ENCODE measurements at places on chromosomes 1 and 21. TPM values are rescaled to one million over a fixed set of nuclear protein-coding genes. Genes with fewer than 3 reads are reported as not detected.

Gene POU3F1
- total RNA-seq: not detected

Gene SMIM12
- total RNA-seq: 36.6 TPM

- H3K27me3 ChIP-seq: no peaks in the 10 kb centered on the region
- H3K4me1 ChIP-seq: peaks cover 5% of the 10 kb centered on the region
- no peak overlapping the region for H3K27ac ChIP-seq
- DNase-seq: no peak
- H3K4me3 ChIP-seq: no peak overlapping the region
- no peaks in the 10 kb centered on the region for H3K36me3 ChIP-seq
Measured at GRCh38 chr1:22852144-22852655, 120.5 kb downstream of the LACTBL1 start.

- DNase-seq: no peak
- H3K36me3 ChIP-seq: no peaks in the 10 kb centered on the region
- H3K27ac ChIP-seq: no peak overlapping the region
- no peaks in the 10 kb centered on the region for H3K27me3 ChIP-seq
- H3K4me3 ChIP-seq: no peak overlapping the region
Measured at GRCh38 chr21:15849927-15850326, 120.1 kb downstream of the USP25 start.

GRCh38 chr1:170174395-170174794 lies 28.6 kb downstream of the NTMT2 start:
- no peak overlapping the region for H3K27ac ChIP-seq
- no peaks in the 10 kb centered on the region for H3K36me3 ChIP-seq
- H3K4me1 ChIP-seq: no peaks in the 10 kb centered on the region
- H3K27me3 ChIP-seq: no peaks in the 10 kb centered on the region
- no peak overlapping the region for H3K4me3 ChIP-seq

DNA sequence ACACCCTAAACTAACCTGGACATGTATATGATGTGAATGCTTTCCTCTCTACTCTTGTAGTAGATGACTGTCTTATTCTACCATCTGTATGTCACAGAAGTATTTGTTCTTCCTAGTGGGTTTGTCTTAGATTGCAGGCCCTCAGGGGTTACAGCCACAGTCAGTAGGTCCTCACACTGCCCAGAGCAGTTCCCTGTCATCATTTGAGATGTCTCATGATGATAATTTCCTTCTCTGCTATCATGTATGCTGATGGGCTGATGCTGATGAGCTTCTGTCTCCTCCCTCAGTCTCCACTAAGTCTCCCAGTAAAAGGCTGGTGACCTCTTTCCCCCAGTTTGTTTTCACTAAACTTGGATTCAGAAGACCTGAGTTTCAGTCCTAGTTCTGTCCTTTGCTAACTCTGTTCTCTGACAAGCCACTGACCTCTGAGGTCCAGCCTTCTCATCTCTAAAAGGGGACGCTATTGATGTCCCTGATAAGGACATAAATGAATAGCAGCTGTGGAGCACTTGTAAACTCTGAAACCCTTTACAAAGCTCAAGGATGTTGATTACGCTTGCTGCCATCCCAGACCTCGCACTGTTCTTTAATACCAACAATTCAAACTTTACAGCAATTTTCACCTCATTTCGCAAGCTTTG lies 3.1 kb upstream of the ETV3 start:
- no peak for DNase-seq
- no peak overlapping the region for H3K4me3 ChIP-seq
- H3K27ac ChIP-seq: no peak overlapping the region
- no peaks in the 10 kb centered on the region for H3K36me3 ChIP-seq
- H3K27me3 ChIP-seq: no peaks in the 10 kb centered on the region

- H3K4me3 ChIP-seq: no peak overlapping the region
- no peak overlapping the region for H3K27ac ChIP-seq
- H3K4me1 ChIP-seq: no peaks in the 10 kb centered on the region
- H3K36me3 ChIP-seq: no peaks in the 10 kb centered on the region
- no peaks in the 10 kb centered on the region for H3K27me3 ChIP-seq
Measured at GRCh38 chr1:186139115-186139514, 235.9 kb downstream of the TPR start.

DNA sequence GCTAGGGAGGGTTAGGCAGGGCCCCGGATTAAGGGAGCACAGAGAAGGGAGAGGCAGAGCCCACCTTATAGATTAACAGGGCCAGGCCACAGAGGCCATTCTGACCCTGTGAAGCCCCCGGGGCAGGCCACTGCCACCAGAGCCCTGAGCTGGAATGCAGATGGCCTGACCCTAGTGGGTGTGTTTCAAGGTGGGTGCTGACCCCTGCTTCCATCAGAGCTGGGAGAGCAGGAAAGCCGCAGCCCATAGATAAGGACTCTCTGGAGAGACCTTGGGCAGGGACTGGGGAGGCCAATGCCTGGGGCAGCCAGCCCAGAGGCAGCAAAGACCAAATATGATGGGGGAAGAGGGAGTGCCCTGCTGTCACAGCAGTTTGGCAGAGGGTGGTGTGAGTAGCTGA lies 35.9 kb downstream of the NCMAP start:
- no peaks in the 10 kb centered on the region for H3K27me3 ChIP-seq
- no peak for DNase-seq
- no peak overlapping the region for H3K4me3 ChIP-seq

DNA sequence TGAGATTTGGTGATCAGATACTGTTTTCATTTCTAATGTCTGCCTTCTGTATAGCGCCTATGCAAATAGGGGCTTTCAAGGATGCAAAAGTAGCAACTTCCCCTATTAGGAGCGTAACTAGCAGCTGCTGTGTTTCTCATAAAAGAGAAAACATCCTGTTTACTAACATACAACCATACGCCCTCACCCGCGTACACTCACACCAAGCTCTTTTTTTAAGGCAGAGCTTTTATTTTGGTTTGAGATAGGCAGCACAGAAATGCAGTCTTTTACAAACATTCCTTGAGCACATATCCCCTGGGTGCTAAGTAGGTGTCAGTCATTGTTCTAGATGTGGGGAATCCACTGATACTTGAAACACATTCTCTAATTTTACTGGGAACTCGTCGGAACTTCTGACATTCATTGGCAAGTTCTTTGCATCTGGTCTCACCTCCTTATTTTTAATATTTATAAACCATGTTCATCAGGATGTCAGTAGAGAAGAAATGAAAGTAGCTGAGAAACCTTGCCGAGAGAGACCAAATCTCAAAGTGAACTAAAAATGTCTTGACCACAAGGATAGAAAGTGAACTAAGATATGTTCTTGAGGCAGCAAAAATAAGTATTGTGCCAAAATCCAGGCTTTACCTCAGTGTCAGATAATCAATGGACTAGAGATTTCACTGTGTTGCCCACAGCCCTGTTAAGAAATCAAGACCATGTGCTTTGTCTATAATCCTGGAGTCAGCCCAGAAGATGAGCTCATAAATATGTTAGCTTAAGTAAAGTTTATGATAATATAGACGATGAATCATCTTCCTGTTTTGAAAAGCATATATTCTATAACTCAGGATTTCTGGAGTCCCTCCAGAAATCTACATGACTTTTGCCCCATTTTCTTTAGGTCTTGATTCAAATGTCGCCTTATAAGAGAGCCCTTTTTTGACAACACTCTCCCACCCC lies 350.9 kb downstream of the ST6GALNAC3 start:
- H3K36me3 ChIP-seq: no peaks in the 10 kb centered on the region
- no peak for DNase-seq
- H3K4me1 ChIP-seq: no peaks in the 10 kb centered on the region

DNA sequence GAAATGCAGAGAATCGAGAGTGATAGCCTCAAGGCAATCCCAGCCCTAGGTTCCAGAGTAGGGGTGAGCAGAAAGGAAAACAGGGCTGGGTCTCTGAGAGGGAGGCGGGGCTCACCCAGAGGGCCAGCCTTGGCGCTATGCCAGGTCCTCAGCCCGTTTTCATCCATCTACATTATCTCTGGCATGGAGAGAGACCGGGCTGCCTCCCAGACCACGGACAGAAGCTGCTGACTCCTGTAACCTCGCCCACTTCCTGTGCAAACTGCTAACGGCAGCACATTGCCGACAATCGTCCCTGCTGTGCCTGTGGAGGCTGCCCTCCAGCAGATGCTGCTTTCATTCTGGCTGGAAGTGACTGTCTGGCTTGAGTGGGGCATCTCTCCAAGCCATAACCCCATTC lies 569.1 kb downstream of the NPHP4 start:
- DNase-seq: no peak
- peaks cover 4% of the 10 kb centered on the region for H3K27me3 ChIP-seq
- H3K4me1 ChIP-seq: no peaks in the 10 kb centered on the region
- no peaks in the 10 kb centered on the region for H3K36me3 ChIP-seq

Gene PROK1
- total RNA-seq: 7.4 TPM

GRCh38 chr21:40146216-40146837 lies 279.1 kb downstream of the PCP4 start:
- H3K4me1 ChIP-seq: no peaks in the 10 kb centered on the region
- H3K4me3 ChIP-seq: no peak overlapping the region
- no peak for DNase-seq
- H3K27ac ChIP-seq: no peak overlapping the region
- no peaks in the 10 kb centered on the region for H3K27me3 ChIP-seq

DNA sequence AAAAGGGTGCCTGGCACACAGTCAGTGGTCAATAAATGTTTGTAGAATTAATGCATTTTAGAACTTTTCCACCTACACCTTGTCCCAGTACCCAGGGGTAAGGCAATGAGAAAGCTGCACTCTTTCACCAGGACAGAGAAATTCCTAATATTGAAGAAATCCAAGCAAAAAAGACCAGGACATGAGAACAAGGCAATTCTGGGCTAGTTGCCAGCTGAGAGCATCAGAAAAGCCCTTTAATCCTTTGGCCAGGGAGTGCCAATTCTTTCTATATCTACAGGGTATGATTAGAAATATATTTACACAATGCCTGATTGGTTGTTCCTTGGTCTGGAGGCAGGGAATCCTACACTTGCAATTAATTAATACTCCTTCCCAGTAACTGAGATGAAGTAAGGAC lies 492.4 kb upstream of the NFIA start:
- no peak for DNase-seq
- no peak overlapping the region for H3K27ac ChIP-seq
- no peaks in the 10 kb centered on the region for H3K27me3 ChIP-seq
- no peak overlapping the region for H3K4me3 ChIP-seq

GRCh38 chr21:38219049-38219628 lies 37.7 kb upstream of the KCNJ15 start:
- H3K4me3 ChIP-seq: no peak overlapping the region
- DNase-seq: no peak
- H3K4me1 ChIP-seq: no peaks in the 10 kb centered on the region
- H3K27me3 ChIP-seq: no peaks in the 10 kb centered on the region
- no peaks in the 10 kb centered on the region for H3K36me3 ChIP-seq

- H3K4me3 ChIP-seq: no peak overlapping the region
- no peaks in the 10 kb centered on the region for H3K27me3 ChIP-seq
- peaks cover 12% of the 10 kb centered on the region for H3K4me1 ChIP-seq
Measured at GRCh38 chr1:232519186-232519585, 110.7 kb downstream of the SIPA1L2 start.

DNA sequence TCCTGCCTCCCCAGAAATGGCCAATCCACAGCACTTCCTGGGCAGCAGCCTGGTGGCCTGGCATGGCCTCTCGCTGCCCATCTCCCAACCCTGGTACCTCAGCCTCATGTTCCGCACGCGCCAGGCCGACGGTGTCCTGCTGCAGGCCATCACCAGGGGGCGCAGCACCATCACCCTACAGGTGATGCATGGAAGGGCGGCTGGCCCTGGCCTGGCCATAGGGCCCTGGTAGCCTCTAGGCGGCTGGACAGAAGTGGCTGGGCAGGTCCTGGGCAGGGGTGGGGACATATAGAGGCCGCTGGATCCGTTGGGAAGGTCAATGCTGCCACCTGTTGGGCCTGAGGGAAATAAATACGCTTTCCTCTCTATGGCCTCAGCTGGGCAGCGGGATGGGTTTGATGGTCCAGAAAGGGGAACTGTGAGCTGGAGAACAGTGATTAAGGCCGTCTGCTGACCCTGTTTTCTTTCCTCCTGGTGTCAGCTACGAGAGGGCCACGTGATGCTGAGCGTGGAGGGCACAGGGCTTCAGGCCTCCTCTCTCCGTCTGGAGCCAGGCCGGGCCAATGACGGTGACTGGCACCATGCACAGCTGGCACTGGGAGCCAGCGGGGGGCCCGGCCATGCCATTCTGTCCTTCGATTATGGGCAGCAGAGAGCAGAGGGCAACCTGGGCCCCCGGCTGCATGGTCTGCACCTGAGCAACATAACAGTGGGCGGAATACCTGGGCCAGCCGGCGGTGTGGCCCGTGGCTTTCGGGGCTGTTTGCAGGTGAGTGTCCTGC lies 14.4 kb downstream of the CELSR2 start:
- peaks cover 15% of the 10 kb centered on the region for H3K4me1 ChIP-seq
- peaks cover 10% of the 10 kb centered on the region for H3K36me3 ChIP-seq
- H3K4me3 ChIP-seq: no peak overlapping the region
- no peak for DNase-seq
- no peaks in the 10 kb centered on the region for H3K27me3 ChIP-seq

Gene CADM3
- 23.8 TPM for total RNA-seq

- H3K4me1 ChIP-seq: peaks cover 22% of the 10 kb centered on the region
- DNase-seq: no peak
- H3K4me3 ChIP-seq: no peak overlapping the region
- H3K27me3 ChIP-seq: no peaks in the 10 kb centered on the region
- no peaks in the 10 kb centered on the region for H3K36me3 ChIP-seq
Measured at GRCh38 chr1:116762781-116763115, 8.5 kb downstream of the CD2 start.

Gene LIN28A
- total RNA-seq: not detected

DNA sequence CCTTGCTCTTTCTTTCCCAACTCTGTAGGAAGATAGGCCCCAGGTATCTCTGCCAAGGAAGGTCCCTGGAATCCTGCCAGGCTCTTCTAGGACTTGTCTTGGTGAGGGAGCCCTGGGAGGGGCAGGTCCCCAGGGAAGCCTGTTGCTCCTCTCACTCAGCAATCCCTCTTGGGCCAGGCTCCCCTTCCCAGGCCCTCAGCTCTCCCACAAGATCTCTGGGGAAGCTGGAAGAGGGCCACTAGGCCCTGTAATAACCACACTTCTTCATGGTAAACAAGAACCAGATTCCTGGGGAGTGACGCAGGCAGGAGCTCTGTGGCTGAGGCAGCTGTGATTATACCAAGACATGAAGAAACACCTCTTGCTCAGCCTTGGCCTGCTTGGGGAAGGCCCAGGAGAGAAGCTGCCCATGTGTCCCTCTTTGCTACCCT lies 9.9 kb upstream of the MAPKAPK2 start:
- H3K27ac ChIP-seq: peak overlapping the region; percentile 82
- H3K36me3 ChIP-seq: no peaks in the 10 kb centered on the region
- no peak for DNase-seq
- no peak overlapping the region for H3K4me3 ChIP-seq
- H3K27me3 ChIP-seq: no peaks in the 10 kb centered on the region

Gene LCE2C
- not detected for total RNA-seq

GRCh38 chr1:105632342-105633196 lies 1423.9 kb upstream of the PRMT6 start:
- no peaks in the 10 kb centered on the region for H3K36me3 ChIP-seq
- H3K27me3 ChIP-seq: no peaks in the 10 kb centered on the region
- H3K27ac ChIP-seq: no peak overlapping the region
- DNase-seq: no peak

DNA sequence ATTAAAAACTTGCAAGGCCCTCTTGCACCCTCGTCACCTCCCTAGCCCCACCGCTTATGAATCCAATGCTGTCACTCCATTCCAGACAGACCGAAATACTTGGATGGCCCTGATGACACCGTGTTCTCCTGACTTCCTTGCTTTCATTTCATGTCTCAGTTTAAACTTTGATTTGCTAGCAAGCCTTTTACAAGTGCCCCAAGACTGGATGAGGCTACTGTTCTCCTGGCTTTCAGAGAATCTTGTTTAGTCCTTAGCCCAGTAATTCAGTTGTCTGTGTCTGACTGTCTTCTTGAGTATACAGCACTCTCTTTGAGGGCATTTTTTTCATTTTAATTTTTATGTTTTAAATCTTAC lies 824 bp upstream of the IFI44L start:
- H3K4me1 ChIP-seq: peaks cover 28% of the 10 kb centered on the region
- no peaks in the 10 kb centered on the region for H3K27me3 ChIP-seq
- DNase-seq: no peak
- no peaks in the 10 kb centered on the region for H3K36me3 ChIP-seq
- peak overlapping the region; percentile 79 for H3K27ac ChIP-seq

Gene LRRC38
- 2.5 TPM for total RNA-seq
